ENCODE measurements at places on chromosomes 7 and 10.

GRCh38 chr7:68576366-68576765 lies 1021.9 kb upstream of the AUTS2 start:
- no peak for DNase-seq

GRCh38 chr7:24842449-24843241 lies 85.4 kb upstream of the GSDME start:
- DNase-seq = no peak

- peak; percentile 28 for DNase-seq
These were observed 25.0 kb downstream of the VTI1A start for GRCh38 chr10:112471878-112472487.

- DNase-seq = no peak
These were observed 34.2 kb upstream of the ZNRF2 start for GRCh38 chr7:30249986-30250774.

DNA sequence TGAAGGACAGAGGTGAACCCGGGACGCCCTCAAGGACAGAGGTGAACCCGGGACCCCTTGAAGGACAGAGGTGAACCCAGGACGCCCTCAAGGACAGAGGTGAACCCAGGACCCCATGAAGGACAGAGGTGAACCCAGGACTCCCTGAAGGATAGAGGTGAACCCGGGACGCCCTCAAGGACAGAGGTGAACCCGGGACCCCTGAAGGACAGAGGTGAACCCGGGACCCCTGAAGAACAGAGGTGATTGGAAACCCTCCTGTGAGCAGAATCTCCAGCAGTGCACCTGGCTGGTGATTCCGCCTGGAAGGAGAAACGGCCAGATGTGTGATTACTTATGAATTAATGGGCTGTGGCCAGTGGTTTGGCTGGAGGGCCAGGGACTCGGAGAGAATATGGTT lies 272.3 kb downstream of the PTPRN2 start:
- DNase-seq = no peak

GRCh38 chr7:105831302-105831620 lies 45.1 kb downstream of the ATXN7L1 start:
- DNase-seq = no peak

- DNase-seq = no peak
These were observed 6.7 kb upstream of the MGAM2 start for GRCh38 chr7:142104550-142105527.

All from hindlimb muscle (tissue), 1 donor.